GM23338 (cell line): ENCODE measurements at places on chromosomes 4 and X.

- DNase-seq: no peak
Observed at GRCh38 chr4:4986841-4987240, 32.4 kb downstream of the CYTL1 start.

DNA sequence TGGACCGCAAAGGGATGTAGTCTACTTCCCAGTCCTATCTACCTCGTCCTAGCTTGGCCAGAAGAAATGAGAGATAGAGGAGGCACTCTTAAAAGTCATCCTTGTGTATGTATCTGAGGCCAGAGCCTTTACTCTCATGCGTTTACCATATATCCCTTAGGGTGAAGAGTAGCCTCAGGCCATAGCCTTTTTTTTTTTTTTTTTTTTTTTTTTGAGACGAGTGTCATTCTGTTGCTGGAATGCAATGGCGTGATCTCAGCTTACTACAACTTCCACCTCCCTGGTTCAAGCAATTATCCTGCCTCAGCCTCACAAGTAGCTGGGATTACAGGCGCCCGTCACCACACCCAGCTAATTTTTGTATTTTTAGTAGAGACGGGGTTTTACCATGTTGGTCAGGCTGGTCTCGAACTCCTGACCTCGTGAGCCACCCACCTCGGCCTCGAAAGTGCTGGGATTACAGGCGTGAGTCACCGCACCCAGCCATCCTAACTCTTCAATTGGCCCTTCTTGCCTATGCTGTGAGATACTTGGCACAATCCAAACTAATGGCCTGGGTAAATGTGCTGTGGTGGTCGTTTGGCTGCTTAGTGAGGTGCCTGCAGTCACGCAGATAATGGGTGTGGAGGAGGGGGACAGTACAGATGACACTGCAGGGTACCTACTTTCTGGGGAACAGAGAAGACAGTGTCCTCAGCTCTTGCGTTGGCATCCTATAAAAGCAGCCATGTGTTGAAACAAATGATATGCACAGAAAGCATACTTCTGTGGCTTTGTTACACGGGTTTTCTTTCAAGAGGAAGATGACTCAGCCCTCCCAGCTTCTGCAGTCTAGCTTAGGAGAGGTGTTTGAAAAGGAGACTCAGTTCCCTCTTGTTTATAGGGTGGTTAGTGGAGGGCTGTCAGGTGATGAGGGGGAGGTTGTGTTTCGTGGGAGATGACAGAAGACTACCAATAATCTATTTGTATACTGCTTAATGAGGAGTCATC, 10.4 kb upstream of the DGAT2L6 start:
- DNase-seq: no peak

DNA sequence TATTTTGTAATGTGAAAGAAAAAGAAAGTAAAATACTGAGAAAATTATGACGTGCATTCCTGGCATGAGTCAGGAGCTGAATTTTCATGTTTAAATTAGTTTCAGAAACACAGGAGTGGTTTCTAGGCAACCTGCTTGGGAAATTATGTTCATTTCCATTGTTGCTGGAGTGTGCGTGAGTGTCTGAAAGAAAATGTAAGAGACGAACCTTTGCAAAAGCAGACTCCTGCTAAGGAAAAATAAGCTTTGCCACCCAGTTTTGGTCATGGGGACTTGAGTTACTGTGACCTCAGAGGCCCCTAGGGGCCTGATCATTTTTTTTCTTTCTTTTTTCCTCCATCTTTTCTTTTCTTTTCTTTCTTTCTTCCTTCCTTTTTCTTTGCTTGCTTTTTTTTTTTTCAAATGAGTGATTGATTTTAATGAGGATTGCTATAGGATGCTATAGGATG, 18.8 kb upstream of the CHRNA9 start:
- no peak for DNase-seq

DNA sequence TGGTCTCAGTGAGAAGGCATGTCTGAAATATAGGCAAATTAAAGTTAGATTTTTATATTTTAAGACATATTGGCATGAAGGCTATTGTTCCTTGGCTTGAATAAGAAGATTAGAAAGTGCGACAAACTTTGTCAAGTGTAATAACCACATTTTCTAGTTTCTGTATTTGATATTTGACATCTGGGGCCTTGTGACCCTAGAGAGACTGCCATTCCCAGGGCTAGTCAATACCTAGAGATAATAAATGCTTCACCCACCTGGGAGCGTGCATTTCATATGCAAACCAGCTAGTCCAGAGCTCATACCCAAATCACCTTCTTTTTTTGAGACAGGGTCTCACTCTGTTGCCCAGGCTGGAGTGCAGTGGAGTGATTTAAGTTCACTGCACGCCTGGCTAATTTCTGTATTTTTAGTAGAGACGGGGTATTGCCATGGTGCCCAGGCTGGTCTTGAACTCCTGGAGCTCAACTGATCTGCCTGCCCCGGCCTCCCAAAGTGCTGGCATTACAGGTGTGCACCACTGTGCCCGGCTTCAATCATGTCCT, 62.6 kb downstream of the COQ2 start:
- no peak for DNase-seq

- DNase-seq: peak; percentile 0
Observed at GRCh38 chrX:141701072-141701471, 2.5 kb upstream of the SPANXD start.

DNA sequence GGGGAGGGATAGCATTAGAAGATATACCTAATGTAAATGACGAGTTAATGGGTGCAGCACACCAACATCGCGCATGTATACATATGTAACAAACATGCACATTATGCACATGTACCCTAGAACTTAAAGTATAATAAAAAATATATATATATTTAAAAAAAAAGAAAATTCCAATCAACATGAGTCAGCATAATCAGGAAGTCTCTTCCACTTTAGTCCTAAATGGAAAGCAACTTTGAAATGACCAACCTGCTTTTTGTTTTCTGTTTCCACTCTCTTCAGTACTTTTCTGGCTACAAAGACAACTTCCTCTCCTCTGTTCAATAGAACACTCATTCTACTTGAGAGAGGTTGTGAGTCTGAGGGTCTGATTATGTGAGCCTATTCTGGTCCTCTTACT, 13.5 kb upstream of the MAGEA8 start:
- DNase-seq: no peak

DNA sequence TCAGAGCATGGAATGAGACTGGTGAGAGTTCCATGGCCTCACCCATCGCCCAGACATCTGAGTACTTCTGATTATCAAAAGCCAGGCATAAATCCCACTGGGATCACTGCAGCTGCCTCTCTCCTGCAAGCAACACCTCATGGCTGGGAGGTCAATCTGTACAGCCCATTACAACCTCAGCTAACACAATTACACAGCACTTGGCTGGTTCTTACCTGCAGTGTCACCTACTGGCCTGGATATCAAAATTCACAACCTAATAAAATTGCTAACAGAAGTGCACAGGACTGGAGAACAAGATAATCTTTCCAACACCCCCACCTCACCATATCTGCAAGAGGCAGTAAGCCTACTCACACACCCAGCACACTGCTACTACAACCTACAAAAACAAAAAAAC, 341.7 kb upstream of the NDST3 start:
- no peak for DNase-seq

DNA sequence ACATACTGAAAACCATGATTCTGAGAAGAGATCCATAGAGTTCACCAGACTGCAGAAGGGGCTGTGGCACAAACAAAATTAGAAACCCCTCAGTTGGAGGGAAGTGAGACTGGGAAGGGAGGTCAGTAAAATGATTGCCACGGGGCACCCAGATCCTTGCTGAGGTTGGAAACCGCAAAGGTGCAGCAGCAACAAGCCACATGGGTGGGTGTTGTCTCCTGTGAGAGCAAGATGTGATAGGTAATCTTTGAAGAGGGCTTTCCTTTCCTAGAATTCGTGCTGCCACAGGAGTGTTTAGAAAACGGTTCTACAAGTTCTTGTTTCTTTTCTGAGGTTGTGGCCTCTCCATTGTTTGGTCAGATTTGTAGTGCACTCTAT, 85.5 kb downstream of the NFKB1 start:
- no peak for DNase-seq

GRCh38 chr4:67396008-67396407, 149.3 kb downstream of the CENPC start:
- no peak for DNase-seq

GRCh38 chr4:133581996-133582619, 433.0 kb downstream of the PCDH10 start:
- no peak for DNase-seq

DNA sequence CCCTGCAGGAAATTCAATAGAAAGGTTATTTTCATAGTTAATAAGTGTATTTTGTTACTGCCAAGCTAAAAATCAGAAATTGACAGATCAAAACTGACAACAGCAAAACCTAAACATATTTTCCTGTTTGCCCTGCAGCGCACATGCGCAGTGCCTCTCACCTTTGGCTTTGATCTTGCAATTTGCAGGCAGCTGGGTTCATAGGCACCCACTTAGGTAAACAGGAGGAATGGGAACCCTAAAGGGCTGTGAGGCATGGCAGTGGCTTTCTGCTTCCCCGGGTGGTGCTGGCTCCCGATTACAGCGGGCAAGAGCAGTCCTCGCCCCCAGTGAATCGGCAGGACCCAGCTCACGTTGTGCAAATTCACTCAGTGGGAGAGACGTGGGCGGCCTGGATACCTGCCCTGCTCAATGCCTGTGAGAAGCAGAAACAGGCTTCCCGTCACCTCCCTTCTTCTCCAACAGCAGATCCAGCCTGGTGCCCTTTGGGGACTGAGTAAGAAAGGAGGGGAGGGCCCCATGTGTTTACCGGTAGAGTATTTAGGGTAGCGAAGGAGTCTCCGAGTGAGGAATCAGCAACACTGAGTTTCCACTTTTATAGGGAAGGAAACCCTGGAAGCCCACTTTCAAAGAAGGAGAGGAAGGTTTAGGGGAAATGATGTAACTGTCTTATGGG, 25.7 kb downstream of the CCKAR start:
- DNase-seq: no peak

- DNase-seq: peak; percentile 36
Observed at GRCh38 chr4:90960840-90961239, 833.6 kb downstream of the CCSER1 start.

DNA sequence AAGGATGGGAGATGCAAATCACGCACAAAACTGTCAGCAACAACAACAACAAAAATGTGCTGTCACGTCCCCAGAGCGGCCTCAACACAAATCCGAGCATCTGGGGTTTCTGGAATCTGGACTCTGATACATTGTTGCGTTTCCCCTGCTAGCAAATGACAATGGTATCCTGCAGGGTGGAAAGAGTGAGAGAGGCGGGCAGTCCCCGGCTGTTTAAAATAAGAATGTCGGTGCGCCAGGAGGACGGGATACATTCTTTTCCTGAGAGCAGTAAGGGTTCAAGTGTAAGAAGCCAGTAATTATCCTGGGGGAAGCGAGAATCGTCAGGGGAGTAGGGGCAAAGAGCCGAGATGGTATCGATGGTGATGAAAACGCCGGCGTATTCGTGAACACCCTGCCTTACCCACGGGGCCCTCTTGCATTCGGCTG, 310.2 kb downstream of the ASMT start:
- DNase-seq: peak; percentile 97

DNA sequence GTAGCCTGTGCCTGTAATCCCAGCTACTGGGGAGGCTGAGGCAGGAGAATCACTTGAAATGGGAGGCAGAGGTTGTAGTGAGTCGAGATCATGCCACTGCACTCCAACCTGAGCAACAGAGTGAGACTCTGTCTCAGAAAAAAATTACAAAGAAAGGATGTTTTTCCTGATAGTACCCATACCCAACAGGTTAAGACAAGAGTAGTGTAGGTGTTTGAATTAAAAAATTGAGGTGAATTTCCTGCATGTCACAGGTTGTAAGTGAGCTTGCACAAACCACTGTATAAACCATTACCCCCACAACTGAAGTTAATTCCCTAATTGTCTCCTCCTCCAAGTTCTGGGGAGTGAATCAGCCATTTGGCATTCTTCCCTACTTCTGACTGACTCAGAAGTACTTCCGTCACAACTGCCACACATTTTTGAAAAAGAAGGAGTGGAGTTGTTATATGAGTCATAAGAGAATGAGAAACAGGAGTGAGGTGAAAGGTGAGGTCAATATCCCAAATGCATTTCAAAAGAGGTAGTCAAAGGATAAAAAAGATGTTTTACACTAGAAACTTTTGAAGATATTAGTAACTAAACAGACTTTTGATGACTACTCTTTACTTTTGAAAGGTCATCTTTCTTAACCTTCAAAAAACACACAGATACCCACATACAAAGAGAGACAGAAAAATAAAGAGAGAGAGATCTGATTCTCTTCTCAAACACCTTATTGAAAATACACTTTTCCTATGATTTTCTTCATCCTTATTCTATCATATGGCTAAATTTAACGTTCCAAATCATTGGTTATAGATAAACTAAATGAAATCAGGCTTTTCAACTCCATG, 134.5 kb downstream of the BTC start:
- no peak for DNase-seq

DNA sequence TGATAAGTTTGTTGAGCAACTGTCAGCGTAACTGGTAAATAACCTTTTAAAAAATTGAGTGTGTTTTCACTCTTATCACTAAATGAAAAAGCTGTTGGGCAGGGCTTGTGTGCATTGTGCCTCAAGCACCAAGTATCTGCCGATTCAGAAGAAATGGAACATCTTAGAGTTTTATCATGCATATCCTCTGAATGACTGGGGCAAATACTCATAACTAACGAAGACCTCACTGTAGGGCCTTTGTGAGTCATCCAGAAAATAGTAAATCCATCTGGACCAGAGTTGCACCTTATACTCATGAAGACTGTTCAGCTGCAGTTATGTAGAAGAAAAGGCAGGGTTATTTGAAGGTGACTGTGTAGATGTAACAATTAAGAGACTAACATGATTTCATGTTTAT, 222.1 kb downstream of the CAMK2D start:
- DNase-seq: no peak

DNA sequence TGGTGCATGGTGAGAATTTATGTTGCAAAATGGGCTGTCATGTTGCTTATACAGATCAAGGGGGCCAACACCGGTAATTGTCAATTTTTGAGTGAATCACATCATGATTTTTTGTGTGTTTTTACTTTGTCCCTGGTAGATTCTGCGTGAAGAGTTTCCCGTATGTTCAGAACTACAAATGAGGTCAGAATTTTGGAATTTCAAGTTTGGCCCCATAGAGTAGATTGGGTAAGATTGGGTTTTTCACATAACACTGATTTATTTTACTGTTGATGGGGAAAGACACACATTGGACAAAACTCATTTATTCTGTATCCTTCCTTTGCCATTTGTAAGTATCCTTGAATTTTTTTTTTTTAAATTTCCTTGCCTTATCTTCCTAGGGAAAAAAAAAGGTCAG, 158.5 kb upstream of the MXRA5 start:
- DNase-seq: no peak

DNA sequence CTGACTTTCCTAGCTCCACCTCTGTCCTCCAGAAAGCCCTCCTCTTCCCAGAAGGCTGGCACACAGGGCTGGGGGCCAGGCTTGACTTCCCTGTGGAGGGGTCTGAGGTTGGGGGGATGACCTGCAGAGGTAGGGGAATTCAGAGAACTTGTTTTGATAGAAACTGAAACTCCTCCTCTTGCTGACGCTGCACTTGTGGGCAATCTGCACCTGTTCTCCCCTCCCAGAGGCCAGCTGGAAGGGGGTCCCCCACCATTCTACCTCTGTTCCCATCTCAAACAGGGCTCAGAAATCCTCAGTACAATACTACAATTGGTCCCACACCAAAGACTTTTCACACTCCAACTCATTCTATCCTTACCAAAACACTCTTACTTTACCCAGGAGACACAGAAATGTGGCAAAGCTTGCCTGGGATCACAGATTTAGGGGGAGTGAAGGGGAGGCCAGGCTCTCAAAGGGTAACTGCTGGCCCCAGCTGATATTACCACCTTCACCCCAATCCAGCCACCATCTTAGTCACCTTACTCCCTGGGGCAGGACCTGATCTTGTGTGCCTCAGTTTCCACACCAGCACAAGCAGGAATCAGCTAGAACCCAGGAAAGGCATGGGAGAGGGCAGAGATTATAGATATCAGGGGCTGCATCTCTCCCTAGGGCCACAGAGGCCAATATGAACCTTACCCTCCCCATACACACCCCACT, 18.5 kb downstream of the OTUD5 start:
- no peak for DNase-seq
